NCI-H187 treated with DMSO at 0.1 percent for 48 hours (cell line): ENCODE measurements at places on chromosomes 3 and 15.

DNA sequence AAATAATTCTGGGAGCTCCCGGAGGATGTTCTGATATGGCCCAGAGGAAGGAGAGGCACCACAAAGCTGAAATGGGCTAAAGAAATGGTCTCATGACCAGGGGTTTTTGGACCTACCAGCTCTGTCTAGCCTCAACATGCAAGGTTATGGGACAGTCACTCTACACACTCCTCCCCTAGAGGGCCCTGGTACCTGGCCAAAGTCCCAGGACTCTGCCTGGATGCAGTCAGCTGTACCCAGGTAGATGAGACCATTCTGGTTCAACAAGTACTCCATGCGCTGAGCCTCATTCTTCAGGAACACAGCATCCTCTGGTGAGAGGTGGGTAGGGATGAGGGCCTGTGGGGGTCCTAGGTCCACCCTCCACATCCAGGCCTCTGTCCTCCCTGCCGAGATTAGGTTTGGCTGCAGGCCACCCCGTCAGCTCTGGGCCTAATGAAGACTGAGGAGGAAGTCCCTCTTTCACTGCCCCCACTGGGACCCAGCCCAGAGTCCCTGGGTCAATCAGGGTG lies 9.5 kb downstream of the EPB42 start:
- DNase-seq: no peak

- DNase-seq: no peak
Observed at GRCh38 chr3:143737065-143737464, 111.2 kb downstream of the SLC9A9 start.

DNA sequence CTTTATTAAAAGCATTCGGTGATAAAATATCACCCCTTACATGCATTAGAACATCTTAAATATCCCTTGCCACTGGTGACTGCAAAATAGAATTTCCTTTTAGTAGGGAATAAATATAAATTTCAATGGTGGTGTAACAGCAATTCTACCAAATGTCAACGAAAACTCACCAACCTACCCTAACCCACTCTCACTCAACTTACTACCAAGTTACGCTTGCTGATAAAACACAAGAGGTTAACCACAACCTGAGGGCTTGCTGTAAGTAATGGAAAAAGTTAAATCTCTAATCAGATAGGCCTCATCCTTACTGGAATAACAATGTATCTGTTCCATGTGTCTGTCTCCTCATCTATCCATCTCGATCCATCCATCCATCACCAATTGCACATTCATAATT lies 274.7 kb downstream of the FOXP1 start:
- no peak for DNase-seq

GRCh38 chr3:45225465-45226205 lies 452 bp downstream of the TMEM158 start:
- DNase-seq: no peak

DNA sequence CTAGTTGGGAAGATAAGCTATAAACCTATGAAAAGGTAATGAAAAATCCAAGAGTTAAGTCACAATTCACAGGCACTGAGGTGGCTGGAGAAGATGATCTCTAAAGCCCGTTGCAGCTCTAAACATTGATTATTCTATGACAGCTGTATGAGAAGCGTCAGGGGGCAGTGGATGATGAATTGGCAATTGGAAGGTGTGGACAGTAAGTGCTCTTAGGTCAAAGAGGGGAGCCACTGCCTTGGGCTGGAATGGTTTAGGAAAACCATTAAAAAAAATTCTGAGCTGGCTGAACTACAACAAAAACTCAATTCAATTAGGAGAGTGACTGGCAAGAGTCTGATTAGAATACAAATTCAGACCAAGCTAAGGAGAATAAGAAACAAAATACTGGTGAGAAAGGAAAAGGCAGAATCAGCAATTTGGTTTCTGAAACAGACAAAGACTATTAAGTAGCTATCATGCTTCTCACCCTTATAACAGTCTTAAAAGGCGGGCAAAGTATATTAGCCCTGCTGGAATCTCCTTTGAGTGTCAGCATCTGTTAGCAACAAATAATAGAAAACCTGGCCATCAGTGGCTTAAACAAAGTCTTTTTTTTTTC lies 8.8 kb upstream of the NMD3 start:
- no peak for DNase-seq

GRCh38 chr3:111594205-111594604 lies 941 bp downstream of the ZBED2 start:
- DNase-seq: no peak

GRCh38 chr15:69071260-69071659 lies 56.8 kb downstream of the NOX5 start:
- DNase-seq: no peak

- no peak for DNase-seq
Observed at GRCh38 chr3:175383813-175384212, 524.7 kb downstream of the NAALADL2 start.
